Pons (tissue), 1 donor: ENCODE measurements at places on chromosomes 5 and 9.

DNA sequence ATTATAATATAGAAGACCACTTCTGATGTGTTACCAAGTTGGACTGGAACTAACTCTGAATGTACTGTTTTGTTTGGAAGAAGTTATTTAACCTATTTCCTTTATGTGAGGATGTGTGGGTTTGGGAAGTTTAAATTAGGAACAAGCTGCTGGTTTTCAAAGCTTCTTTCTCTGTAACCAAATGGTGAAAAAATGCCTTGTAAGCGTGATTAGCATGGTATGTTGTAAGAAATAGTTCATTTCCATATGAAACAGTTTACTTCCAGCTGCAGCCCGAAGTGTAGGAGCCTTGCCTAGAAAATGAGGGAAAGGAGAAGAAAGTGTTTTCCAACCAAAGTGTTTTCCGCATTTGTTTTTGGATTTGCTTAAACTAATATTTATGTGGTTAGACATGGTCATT, 36.0 kb downstream of the TTC1 start:
- no peak for DNase-seq

- no peak for DNase-seq
Measured at GRCh38 chr9:122078557-122078956, 14.6 kb downstream of the TTLL11 start.

- peak; percentile 46 for DNase-seq
Measured at GRCh38 chr9:806285-807156, 35.0 kb upstream of the DMRT1 start.

GRCh38 chr5:178424810-178425177, 165.4 kb downstream of the COL23A1 start:
- DNase-seq: no peak

- no peak for DNase-seq
Measured at GRCh38 chr5:38622723-38623129, 66.3 kb upstream of the LIFR start.

GRCh38 chr9:129776566-129776937, 23.7 kb upstream of the PTGES start:
- DNase-seq: no peak

GRCh38 chr9:137240318-137240840, 708 bp upstream of the TUBB4B start:
- DNase-seq: peak; percentile 77

DNA sequence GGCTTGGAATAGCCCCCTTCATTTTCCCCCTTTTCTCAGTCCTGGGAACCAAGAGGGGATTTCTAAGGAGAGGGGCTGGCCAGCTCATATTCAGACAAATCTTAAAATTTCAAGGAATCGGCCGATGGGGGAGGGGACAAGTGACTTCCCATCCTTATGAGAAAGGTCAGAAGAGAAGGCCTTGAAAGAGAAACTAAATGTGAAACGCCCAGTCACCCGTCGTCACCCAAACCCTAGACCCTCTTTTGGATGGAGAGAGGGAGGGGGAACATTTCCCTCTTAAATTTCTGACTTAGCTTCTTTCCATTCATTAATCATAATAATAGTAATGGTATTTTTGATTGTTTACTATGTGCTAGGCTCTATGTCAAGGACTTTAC, 850 bp upstream of the CCL19 start:
- DNase-seq: no peak
